ENCODE measurements at places on chromosomes 7 and 10.

GRCh38 chr10:27253576-27253975 is 13.0 kb upstream of the ACBD5 start:
- DNase-seq: no peak

DNA sequence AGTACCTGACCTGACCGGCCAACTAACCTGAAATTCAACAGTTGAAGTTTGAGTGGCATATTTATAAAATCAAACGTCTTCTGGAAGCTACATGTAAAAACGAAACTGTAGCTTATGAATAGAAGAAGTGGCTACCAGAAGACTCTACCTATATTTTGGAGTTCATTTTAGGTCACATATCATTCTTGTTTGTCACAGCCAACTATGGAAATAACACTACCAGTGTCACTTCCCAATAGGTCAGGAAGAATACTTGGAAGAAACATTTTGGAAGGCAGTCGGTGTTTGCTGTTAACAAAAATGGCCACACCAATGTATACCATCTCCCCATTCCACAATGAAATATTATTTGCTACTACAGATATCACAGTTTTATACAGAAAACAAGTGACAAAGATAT is 12.6 kb downstream of the TWIST1 start:
- no peak for DNase-seq

GRCh38 chr10:30816820-30817171 is 187.2 kb upstream of the LYZL2 start:
- DNase-seq: no peak

- DNase-seq: no peak
These were observed 315.8 kb upstream of the TPK1 start for GRCh38 chr7:145151676-145152075.

- no peak for DNase-seq
These were observed 24.8 kb downstream of the CCSER2 start for GRCh38 chr10:84353052-84353803.

DNA sequence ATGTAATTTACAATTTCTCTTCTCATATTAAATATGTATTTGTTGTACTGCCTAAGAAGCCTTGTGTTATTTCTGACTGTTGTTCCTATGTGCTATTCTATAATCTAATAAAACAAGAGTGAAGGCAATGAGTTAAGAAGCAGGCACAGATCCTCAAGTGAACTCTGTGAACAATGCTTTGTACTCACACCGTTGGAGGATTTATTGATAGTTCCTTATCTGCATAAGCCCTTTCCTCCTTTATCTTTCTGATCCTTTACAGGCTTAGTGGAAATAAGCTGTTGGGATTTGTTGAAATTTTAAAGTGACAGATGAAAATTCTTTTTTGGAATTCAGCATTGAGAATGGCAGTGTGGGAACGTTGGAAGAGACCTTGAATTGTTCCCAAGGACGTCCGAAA is 329.6 kb upstream of the NPVF start:
- no peak for DNase-seq

DNA sequence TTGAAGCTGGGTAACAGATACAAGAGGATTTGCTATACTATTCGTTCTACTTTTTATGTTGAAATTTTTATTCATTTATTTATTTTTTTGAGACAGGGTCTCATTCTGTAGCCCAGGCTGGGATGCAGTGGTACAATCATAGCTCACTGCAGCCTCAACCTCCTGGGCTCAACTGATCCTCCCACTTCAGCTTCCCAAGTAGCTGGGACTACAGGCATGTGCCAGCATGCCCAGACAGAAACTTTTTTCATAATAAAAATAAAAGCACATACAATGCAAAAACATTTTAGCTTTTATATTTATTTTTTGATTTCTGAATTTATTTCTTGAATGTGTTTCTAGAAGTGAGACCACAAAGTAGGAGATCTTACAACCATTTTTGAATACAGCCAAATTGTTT is 71.2 kb downstream of the FANK1 start:
- DNase-seq: no peak

DNA sequence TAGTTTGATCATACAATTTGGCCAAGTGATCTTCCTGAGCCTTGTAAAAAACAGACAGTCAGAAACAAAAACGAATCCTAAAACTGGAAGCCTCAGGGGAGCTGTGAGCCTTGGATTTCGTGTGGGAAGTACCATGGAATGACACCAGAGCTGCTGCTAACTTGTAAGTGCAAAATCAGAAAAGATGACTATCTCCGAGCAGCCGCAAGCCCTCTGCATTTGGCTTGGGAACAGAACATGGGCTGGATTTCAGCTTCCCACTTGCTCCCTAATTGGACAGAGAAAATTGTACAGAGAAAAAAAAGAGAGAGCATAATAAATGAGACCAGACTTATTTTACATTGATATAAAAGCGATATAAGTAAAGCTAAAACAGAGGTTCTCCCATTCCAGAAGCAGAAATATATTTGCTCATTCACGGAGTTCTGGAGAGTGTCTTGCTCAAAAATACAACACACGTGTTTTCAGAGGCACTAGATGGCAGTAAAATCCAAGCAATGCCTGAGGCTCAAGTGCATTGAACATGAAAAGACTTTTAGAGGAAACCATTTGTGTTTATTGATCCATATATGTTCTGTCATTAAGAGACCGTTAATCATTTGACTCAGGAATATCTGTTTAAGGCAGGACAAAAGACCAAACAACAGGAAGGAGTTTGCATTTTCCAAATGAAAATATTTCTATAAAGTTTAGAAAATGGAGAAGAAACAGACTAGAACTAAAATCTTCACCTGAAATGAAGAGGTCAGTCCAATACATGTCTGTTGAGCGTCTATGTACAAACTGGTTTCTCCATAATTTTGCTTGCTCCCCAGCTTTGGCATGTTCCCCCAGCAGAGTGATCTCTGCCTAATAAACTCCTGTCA is 78.3 kb upstream of the SLC26A5 start:
- DNase-seq: no peak
